Activated naive CD4-positive, alpha-beta T cell (primary cell): ENCODE measurements at places on chromosomes 2 and 18.

DNA sequence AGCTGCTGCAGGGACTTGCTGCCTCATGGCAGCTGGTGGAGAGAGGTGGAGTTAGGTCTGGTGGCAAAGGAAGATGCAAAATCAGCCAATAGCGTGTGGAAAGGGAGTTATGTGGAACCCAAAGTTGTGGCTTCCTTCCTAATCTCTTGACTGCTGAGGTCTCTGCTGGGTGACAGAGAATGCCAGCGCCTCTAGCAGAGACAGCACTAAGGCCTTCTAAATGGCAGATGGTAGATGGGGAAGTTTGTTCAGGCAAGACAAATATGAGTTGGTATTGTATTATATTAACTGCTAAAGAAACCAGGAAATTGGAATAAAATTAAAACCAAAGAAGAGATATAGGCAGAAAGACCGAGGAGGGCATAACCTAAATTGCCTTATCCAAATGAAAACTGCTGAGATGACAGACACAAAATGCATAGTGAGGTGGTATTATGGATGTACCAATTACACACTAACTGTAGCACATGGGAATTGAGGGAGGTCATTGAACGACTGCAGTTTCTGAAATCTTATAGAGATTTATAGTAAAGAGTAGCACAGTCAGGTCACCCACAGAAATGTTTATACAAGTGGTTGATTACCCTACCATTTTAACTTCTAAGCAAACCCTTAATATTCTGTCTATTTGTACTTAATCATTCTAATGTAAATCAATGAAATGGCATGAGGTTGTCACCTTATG, 246.6 kb upstream of the SESTD1 start:
- no peak for DNase-seq

GRCh38 chr2:158493458-158493857, 36.7 kb downstream of the PKP4 start:
- no peak for DNase-seq

DNA sequence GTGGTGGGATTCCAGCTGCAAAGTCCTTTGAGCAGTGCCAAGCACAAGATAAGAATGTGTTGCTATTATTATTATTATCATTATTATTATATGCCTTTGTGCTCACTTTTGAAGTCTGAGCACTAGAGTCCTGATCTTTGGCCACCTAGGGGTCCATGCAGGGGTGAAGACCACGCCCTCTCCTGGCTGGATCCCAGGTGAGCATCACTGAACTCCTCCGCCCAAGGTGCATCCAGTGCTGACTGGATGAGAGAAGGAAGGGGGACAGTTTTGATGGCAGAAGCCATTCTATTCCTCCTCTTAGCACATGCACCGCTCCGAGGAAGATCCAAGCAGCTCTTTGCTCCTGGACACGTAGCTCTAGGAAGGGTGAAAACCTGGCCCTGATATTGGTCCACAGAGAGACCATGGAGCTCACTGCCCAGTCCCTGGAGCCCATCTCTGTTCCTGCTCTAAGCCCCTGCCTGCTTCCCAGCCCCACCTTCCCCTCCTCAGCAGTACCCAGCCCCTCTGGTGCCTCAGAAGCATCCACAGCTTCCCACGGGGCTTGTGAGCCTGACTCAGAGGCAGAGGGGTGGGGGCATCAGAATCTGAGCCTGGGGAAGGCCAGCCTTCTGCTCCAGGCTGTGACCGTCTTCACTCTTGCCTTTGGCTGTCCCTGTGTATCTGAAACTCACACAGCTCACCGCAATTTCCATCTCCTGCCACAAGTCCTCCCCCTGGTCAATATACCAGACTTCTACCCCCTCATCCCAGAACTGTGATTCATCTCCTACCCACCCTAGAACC, 45.4 kb downstream of the MCFD2 start:
- no peak for DNase-seq

- no peak for DNase-seq
These were observed 8.7 kb downstream of the FAM228A start for GRCh38 chr2:24183366-24184069.

DNA sequence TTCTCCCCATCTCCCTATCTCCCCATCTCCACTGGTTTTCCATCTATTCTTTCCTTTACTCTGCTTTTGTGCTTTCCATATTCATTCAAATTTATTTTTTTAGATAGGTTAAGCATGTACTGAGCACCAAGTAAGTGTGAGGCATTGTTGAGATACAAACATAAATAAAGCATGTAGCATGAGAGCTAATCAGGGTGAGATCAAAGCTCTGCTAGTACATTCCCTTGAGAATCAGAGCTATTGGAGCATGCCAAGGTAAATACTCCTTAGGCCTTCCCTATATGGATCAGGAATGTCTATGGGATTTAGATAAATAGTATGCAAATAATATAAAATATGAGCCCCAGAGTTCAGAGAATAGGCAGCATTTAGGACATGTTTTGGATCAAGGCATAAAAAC, 25.3 kb downstream of the BABAM2 start:
- DNase-seq = no peak

- DNase-seq = no peak
These were observed 33.2 kb downstream of the ZNF892 start for GRCh38 chr2:95240556-95240955.

DNA sequence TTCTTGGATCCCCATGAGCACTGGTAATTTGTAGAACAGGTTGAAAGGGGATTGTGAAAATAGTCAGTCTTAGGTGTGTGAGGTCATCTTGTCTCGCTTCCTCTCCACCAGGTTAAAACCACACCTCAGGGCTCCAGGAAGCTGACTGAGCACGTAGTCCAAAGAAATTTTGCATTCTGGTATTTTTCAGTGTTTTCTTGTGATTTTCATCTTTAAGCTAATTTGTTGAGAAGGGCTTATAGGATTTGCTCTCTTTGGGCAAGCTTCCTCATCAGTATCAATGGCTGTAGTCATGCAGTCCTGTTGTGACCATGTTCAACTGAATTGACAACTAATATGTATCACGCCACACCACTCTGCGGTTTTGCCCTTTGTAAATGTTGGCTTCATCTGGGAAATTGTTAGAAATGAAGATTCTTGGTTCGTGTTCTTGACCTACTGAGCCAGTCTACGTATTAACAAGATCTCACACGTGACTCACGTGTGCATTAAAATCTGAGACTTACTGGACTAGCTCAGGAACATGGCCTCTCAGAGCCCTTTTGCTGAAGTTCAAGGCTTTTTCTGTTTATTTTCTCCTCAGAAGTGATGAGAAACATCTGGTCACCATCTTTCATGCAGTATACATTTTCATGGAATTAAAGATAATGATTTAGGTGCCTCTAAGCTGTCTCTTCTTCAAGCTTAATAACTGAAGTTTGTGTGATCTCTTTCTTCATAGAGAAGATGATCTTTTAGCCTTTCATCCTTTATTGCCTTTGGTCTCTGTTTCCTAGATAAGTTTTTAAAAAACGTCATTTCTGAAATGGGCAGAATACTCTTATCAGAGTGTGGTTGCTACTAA, 32.8 kb downstream of the FMNL2 start:
- DNase-seq = no peak

DNA sequence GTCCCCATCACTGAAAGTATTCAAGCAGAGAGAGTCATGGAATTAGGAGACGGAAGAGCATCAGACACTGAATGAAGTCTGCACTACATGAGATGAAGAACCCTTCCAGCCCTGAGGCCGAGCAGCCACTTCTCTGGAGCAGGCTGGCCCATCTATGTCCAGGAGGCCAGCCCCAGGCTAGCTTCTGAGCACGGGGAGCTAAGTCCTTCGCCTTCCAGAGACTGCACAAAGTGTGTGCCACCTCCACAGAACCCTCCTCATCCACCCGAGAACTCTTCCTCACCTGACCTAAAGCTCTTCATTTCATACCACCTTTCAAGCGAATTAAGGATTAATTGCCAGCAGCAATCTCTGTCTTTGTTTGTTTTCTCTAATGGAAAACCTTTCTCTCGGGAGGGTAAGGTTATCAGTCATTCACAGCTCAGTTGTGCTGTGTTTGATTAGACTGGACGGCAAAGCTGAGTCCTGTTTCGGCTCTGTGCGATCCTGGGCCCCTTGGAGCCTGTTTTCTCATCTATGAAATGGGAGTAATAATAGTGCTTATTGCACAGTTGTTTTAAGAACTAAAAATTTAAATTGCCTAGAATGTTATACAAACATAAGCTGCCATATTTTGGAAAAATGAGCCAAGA, 38.0 kb downstream of the SCTR start:
- DNase-seq = no peak
